ENCODE measurements at places on chromosomes 6 and 20.

- no peak for DNase-seq
These were observed 1.5 kb upstream of the VEGFA start for GRCh38 chr6:43768506-43768860.

GRCh38 chr6:150453357-150453756 is 84.5 kb downstream of the IYD start:
- DNase-seq, result no peak

DNA sequence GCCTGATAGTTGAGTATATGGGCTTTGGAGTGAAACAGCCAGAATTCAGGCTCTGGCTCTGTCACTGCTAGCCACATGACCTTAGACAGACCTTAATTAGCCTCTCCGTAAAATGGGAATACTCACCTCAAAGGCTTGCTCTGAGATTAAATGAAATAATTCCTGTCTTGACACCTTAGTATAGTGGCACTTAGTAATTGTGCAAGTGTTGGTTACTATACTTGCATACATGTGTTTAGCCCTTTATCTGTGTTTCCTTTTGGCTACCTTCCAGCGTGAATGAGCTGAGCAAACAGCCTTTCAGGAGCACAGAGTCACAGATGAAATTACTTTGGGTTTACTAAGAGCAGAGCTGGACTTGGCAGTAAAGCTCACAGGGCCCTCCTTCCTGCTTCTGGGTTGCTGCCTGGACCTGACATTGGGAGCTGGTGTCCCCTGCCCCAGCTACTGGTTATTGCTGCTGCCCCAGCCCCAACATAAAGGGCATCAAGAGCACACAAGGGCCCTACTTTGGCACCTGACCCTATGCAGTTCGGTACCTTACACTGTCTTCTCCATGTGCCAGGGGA is 32.8 kb downstream of the CD164 start:
- peak; percentile 34 for DNase-seq

GRCh38 chr20:49642816-49643215 is 70.9 kb downstream of the B4GALT5 start:
- DNase-seq, result no peak

- DNase-seq, result peak; percentile 55
These were observed 49.3 kb upstream of the SCAF8 start for GRCh38 chr6:154683756-154684523.

GRCh38 chr6:106751501-106752252 is 122.3 kb downstream of the QRSL1 start:
- no peak for DNase-seq

- no peak for DNase-seq
These were observed 40.0 kb downstream of the CPXM1 start for GRCh38 chr20:2760297-2760951.

GRCh38 chr6:150236544-150236943 is 93.7 kb downstream of the PPP1R14C start:
- DNase-seq, result no peak

DNA sequence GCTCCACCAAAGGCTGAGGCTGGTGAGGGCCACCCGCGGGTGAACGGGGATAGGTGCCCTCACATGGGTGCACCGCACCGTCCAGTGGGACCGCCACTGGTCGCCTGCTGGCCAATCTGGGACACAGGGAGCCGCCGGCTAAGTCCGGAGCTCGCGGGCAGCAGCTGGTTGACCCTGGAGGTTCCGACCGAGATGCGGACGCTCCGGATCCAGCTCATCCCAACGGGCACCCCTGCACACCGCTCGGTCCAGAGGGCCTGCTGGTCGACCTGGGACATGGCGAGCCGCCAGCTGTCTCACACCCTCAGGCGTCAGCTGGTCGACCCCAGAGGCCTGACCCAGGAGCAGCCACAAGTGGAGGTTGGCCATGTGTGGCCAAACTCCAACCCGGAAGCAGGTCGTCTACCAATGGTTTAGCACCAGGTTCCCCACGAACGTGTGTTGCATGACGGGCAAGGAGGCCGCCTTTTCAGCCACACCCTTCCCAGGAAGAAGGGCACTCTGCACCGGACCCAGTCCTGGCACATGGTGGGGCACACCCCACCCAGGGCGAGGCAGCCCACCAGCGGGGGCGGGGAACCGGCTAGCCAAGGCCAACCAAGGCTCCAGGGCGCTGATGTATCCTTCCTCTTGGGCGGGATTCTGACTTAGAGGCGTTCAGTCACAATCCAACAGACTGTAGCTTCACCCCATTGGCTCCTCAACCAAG is 746.0 kb upstream of the DEFB115 start:
- DNase-seq, result no peak

DNA sequence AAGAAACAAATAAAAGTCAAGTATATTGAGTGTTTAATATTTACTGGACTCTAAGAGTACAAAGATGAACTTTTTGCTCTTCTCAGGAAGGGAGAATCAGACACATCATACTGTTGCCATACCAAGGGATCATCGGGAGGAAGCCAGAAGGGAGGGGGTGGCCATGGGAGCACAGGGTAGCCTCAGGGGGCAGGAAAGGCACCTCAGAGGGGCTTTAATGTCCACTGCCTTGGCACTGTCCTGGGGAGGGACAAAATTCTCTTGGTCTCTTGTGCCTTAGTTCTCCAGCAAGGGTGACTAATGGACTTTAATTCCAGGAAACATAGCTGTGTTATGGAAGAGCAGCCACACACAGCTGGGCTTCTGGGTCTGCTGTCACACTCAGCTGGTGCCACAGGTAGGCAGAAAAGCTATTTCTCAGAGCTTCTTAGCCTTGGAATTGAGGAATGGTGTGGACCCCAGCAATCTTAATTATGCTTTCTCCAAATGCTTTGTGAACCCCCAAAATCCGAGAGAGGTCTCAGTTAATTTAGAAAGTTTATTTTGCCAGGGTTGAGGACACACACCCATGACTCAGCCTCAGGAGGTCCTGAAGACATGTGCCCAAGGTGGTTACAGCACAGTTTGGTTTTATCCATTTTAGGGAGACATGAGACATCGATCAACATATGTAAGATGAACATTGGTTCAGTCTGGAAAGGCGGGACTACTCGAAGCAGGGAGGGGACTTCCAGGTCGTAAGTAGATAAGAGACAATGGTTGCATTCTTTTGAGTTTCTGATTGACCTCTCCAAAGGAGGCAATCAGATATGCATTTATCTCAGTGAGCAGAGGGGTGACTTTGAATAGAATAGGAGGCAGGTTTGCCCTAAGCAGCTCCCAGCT is 53.2 kb downstream of the MRAP2 start:
- DNase-seq, result no peak

DNA sequence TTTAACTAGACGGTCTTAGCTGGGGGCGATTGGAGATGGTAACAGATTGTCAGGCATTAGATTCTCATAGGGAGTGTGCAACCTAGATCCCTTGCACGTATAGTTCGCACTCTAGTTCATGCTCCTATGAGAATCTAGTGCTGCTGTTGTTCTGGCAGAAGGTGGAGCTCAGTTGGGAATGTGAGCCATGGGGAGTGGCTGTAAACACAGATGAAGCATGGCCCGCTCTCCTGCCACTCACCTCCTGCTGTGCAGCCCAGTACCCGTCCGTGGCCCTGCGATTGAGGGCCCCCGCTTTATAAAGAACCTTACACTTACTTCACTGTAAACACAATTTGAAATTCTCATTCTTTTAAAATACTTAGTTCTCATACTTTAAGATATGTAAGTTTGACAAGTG is 339.4 kb downstream of the CDH26 start:
- no peak for DNase-seq

- peak; percentile 35 for DNase-seq
These were observed 199.3 kb downstream of the ARID1B start for GRCh38 chr6:156976216-156977127.

GRCh38 chr6:35287671-35288396 is 9.8 kb upstream of the DEF6 start:
- no peak for DNase-seq

- peak; percentile 51 for DNase-seq
These were observed 38.3 kb upstream of the SLC32A1 start for GRCh38 chr20:38685853-38686473.

DNA sequence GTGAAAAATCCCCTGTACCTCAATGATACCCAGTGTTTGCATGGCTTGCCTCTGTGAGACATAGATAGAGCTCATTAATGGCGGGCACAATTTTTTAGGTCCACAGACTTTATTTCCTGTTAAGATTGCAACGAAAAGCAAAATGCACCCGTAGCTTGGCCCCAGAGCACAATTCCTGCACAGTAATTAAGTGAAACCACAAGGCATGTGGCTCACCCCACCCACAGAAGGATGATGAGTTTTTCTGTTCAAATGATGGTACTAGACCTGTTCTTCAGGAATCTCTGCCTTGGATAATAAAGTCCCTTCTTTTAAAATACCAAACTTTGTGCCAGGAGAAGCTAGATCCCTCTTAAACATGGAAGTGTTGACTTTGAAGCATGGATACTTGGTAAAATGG is 738.1 kb downstream of the QKI start:
- no peak for DNase-seq

DNA sequence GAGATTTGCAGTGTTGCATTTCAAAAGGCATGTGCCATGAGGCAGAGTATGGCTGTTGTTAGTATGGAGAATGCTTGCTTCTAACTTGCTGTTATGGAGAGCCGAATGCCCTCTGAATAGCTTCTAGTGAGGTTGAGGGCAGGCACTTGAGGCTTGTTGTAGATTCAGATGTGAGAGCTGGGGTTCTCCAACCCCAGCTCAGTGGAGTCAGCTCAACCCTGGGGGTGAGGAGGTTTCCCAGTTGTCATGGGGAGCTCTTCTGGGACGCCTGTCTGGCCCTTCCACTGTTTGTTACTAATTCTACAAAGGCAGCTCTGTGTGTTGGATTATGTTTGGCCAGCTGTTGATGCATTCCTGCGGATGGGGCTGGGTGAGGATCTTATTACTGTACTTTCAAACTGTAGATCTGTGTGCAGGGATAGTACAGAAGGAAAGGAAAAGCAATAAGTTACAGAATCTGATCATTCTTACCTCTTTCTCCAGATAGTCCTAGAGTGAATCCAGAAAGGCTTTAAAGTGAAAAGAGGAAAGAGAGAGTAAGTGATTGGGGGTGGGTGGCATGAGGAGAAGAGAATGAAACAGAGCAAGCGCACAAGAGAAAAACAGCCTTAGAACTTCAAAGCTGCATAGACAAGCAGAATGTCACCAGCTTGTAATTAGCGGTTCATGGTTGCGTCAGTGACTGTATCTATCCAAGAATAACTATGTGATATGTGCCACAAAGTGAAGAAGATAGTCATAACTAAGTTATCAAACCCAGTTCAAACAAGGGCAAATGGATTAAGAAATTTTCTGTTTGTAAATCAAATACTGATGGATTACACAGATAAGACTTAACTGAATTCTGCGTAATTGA is 148.7 kb downstream of the PRL start:
- DNase-seq, result peak; percentile 86

GRCh38 chr6:159042003-159042825 is 2.6 kb downstream of the TAGAP start:
- peak; percentile 49 for DNase-seq

- DNase-seq, result no peak
These were observed 3.6 kb upstream of the DSN1 start for GRCh38 chr20:36777167-36777566.

DNA sequence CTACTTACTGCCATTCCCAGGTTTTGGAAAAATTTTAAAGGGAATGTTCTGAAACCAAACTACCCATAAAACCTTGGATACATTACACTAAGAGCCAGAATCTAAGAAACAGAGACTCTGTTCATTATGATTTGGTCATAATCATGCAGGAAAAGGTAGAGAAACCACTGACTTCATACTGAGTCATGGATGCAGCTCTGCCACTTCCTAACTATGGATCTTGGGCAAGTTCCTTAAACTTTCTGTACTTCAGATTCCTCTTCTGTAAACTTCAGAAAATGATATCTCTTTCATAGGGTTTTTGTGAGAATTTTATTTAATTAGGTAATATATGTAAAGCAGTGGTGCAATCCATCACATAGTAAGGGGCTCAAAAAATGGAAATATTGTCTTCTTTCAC is 20.0 kb downstream of the PLA2G7 start:
- DNase-seq, result no peak

DNA sequence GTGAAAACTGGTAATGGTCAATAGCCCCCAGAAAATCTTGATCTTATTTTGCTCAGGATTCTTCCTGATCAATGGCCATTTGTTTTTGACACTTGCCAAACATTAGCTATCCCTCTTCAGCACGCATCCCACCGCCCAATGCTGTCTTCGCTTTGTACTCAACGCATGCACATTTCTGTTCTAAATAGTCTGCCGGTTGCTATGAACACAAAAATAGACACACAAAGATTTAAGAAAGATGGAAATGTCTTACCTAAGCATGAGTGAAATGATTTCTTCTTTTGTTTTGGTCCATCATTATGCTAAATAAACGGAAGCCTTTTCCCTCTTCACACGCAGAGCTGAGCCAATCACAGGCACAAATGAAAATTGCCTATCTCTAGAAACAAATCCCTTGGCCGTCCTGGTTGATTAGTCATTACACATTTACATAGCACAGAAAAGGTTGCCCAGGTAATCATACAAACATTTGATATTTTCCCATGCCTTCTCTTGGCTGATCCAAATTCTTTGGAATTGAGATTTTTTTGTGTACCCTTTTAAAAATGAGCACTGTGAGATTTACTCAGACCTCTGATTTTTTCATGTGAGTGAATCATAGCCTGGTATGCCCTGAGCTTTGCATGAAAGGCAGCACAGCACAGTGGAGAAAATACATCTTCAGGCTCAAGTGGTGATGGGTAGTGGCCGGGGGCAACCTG is 70.5 kb upstream of the FAM184A start:
- DNase-seq, result peak; percentile 48

GRCh38 chr6:75563032-75563431 is 38.6 kb upstream of the SENP6 start:
- DNase-seq, result peak; percentile 35

- DNase-seq, result no peak
These were observed 1.3 kb downstream of the CDYL start for GRCh38 chr6:4777394-4777935.

- peak; percentile 75 for DNase-seq
These were observed 734 bp downstream of the TPBG start for GRCh38 chr6:82364087-82365015.

Data from fibroblast of skin of back (primary cell).